Caco-2 (cell line): ENCODE measurements at places on chromosomes 1 and 21.

GRCh38 chr1:41666981-41667631 is 182.6 kb upstream of the EDN2 start:
- no peak for DNase-seq

DNA sequence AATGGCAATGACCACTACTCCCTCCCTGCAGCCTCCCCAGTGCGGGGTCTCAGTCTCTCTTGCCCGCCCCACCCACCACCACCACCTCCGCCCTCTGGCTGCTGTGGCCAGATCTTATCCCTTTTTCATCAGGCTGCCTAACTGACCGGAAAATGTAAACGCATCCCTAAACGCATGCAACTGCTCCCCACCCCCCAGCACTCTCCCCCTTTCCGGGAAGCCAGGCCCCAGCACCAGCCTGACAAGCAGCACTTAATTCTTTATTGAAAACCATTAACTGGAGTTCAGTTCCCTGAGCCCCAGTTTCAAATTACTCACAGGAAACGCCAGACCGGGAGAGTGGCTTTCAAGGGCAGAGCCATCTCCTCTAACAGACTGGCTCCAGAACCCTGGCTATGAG is 147.7 kb downstream of the DMRTA2 start:
- no peak for DNase-seq

GRCh38 chr1:57192222-57192621 is 226.4 kb upstream of the C8B start:
- DNase-seq: no peak

GRCh38 chr1:2921970-2922686 is 99.1 kb upstream of the ACTRT2 start:
- no peak for DNase-seq

DNA sequence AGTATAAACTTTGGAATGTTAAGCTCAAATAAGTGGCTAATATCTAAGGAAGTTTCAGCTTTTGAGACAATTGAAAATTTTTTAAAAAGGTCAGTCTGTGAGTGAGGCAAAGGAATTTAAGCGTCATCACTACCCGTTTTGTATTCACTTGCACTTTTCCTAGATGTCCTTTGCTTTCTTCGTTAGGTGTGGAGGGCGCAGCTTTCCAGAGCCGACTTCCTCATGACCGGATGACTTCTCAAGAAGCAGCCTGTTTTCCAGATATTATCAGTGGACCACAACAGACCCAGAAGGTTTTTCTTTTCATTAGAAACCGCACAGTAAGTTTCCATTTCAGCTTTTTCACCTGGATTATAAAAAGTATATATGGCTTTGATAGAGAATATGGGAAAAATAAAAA is 30.9 kb downstream of the KDM1A start:
- DNase-seq: no peak

- DNase-seq: no peak
These were observed 139.7 kb downstream of the SLC44A5 start for GRCh38 chr1:75471252-75471651.

DNA sequence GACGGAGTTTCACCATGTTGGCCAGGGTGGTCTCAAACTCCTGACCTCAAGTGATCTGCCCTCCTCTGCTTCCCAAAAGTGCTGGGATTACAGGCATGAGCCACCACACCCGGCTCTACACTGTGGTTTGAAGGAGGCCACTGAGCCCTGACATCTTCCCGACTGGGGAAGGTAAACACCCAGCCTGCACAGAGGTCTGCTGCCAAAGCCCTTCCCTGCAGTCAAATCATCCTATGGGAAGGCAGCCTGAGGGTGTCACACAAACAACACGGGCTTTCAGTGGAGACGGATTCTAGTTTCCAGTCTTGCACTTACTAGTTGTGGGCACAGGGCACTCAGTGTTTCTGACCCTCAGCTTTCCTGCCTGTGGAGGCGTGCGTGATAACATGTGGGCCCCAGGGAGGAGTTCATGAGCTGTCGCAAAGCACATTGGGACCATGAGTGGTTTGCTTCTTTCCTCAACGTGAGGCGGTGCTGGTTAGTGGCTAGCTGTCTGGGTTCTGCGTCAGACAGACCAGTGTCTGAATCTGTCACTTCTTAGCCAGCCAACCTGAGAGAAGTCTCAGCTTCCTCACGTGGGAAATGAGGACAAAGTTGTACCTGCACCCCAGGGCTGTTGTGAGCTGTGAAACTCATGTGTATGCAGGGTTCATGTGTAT is 21.5 kb upstream of the OPRD1 start:
- DNase-seq: no peak

- DNase-seq: no peak
These were observed 37.6 kb downstream of the MRPL37 start for GRCh38 chr1:54237586-54237985.

DNA sequence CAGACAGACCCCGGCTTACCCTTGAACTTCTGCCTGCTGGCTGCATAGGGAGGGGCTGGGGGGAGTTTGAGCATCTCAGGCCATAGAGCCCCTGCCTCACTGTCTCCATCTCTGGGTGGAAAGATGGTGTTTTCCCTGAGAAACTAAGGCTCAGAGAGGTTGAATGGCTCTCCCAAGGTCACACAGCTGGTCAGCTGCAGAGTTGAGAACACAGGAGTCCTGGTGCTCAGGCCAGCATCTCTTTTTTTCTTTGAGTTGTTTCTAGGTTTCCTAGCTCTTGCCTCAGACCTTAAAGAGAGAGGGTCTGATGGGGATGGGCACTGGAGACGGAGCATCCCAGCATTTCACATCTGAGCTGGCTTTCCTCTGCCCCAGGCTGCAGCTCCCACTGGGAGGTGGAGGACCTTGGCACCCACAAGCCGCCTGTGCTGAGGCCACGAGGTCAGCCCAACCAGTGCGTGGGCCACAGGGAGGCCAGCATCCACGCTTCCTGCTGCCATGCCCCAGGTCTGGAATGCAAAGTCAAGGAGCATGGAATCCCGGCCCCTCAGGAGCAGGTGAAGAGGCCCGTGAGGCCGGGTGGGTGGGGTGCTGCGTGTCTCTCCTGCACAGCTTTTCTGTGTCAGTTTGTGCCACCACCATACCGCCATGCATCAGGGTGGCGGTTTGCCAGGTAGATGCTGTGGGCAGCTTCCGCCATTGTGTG is 21.8 kb downstream of the PCSK9 start:
- DNase-seq: no peak

GRCh38 chr1:40036574-40036973 is 4.0 kb upstream of the CAP1 start:
- DNase-seq: no peak

GRCh38 chr1:229170778-229171505 is 100.0 kb upstream of the RAB4A start:
- no peak for DNase-seq

DNA sequence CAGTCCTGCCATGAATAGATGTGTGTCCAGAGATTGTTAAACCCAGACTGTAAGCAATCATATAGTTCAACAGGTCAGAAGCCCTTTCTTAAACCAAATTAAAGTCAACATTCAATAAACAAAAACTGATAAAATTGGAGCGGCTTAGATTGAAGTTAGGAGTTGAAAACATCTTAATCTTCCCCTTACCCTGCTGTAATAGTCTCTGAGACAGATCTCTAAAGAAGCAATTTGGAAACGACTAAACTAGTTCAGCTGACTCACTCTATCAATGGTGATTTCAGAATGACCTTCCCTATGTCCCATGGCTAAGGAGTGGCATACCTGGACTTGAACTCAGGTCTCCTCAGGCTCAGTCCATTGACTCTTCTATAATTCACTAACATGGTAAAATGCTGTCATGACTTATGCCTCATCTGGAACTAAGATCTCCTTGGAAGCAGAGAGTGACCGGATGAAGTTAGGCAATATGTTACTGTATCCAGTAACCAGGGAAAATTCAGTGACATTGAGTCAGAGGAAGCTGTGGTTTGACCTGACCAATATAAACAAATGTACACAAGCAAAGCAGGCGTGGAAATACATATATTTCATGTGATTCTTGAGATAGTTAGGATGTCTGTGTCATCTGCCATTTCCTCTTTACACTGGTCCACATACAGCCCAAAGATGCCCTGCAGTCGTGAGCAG is 30.1 kb downstream of the SGIP1 start:
- no peak for DNase-seq

- peak; percentile 74 for DNase-seq
These were observed 5.1 kb upstream of the LAMTOR5 start for GRCh38 chr1:110412576-110412975.
